ENCODE measurements at places on chromosomes 13 and 19.

- DNase-seq = no peak
These were observed 360.9 kb downstream of the SLITRK5 start for GRCh38 chr13:88031980-88032559.

- no peak for DNase-seq
These were observed 63.5 kb upstream of the SPATA13 start for GRCh38 chr13:24097064-24097463.

- peak; percentile 99 for DNase-seq
These were observed 384.3 kb downstream of the EFNB2 start for GRCh38 chr13:106151056-106151699.

GRCh38 chr19:720345-721160, 11.8 kb downstream of the PALM start:
- no peak for DNase-seq

DNA sequence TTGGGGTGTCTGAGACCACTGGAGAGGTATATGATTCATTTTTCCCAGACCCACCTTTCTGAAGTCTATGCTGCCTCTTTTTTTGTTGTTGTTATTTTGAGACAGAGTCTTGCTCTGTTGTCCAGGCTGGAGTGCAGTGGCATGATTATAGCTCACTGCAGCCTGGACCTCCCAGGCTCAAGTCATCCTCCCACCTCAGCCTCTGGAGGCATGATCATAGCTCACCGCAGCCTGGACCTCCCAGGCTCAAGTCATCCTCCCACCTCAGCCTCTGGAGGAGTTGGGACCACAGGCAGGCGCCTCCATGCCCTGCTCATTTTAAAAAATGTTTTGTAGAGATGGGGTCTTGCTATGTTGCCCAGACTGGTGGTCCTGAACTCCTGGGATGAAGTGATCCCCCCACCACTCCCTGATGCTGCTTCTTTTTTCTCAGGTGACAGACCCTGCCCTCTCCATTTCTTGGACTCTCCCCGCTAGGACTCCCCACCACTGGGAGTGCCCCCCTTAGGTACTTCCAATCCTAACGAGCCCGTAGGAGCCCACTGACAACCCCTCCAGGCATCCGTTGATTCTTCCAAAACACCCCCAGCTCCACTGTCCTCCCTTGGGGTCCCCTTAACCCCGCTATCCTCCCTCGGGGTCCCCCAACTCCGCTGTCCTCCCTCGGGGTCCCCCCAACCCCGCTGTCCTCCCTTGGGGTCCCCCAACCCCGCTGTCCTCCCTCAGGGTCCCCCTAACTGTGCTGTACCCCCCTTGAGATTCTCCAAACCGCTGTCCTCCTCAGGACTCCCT, 45.4 kb downstream of the ARHGEF18 start:
- no peak for DNase-seq

GRCh38 chr13:103873725-103874124, 807.5 kb upstream of the SLC10A2 start:
- DNase-seq = no peak

DNA sequence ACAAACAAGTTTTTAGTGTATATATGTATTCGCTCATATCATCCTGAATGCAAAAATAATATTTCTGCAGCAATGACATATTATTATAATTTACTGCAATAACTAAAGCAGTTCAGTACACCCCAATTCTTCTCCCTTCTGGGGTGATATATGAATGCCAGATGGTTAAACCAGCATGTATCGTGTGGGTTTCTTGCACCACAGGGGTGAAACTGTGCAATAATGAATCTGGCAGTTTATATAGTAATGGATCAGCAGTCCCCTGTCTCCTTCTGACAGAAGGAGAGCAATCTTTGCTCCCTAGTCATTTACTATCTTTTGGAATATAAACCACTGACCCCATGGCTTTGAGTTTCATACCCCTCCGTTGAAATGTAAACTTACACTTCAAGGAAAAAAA, 228.6 kb upstream of the KLHL1 start:
- DNase-seq = no peak

- no peak for DNase-seq
These were observed 78.3 kb downstream of the ANKRD10 start for GRCh38 chr13:110836605-110836903.

- no peak for DNase-seq
These were observed 7.9 kb upstream of the MYO16 start for GRCh38 chr13:108621462-108621861.

GRCh38 chr13:66375756-66376155, 854.4 kb downstream of the PCDH9 start:
- DNase-seq = no peak

- no peak for DNase-seq
These were observed 646 bp downstream of the ABHD8 start for GRCh38 chr19:17302391-17303166.

GRCh38 chr13:21538753-21539152, 65.2 kb downstream of the MICU2 start:
- no peak for DNase-seq

- DNase-seq = peak; percentile 2
These were observed 29.8 kb upstream of the SPACA7 start for GRCh38 chr13:112346173-112346898.

DNA sequence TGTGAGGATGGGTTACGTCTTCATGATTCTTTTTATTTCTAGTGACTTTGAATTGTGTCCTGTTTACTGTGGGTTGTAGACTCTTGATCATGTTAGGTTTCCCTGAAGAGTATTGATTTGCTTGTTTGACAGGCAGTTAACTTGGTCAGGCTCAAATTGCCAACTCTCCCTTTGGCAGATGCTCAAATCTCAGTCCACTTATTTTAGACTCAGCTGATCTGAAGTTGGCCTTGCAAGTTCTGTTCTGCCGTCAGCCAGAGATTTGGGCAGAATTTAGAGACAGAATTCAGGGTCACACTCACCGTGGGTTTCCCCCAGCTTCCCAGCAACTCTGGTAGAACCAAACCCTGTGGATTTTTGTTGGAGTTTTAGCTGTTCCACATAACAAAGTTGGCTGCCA, 71.6 kb upstream of the TEX29 start:
- peak; percentile 33 for DNase-seq

DNA sequence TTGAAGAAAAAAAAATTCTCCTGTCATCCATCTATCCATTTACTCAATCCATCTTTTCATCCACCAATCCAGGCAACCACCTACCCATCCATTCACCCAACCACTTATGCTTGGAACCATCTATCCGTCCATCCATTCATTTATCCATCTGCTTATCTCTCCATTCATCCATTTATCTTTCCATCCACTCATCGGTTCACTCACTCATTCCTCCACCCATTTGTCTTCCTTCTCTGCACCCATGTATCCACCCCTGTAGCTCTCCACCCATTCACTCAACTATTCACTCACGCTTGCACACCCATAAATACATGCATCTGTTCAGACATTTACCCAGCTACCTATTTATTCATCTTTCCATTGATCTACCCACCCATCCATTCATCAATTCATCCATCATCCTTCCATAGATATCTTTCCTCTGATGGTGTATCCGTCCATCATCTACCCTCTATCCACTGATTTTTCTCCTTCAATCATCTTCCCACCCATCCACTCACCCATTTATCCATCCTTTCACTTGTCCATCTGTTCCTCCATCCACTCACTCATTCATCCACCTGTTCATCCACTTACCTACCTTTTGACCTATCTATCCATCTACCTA, 9.5 kb downstream of the NPHS1 start:
- no peak for DNase-seq

GRCh38 chr19:33375837-33376159, 2.3 kb downstream of the CEBPG start:
- DNase-seq = no peak

- DNase-seq = peak; percentile 2
These were observed 21.2 kb downstream of the DNMT1 start for GRCh38 chr19:10173527-10173926.

GRCh38 chr19:49116544-49116943, 2.4 kb downstream of the LIN7B start:
- DNase-seq = no peak

- no peak for DNase-seq
These were observed 454.1 kb upstream of the SGCG start for GRCh38 chr13:22726726-22727125.

DNA sequence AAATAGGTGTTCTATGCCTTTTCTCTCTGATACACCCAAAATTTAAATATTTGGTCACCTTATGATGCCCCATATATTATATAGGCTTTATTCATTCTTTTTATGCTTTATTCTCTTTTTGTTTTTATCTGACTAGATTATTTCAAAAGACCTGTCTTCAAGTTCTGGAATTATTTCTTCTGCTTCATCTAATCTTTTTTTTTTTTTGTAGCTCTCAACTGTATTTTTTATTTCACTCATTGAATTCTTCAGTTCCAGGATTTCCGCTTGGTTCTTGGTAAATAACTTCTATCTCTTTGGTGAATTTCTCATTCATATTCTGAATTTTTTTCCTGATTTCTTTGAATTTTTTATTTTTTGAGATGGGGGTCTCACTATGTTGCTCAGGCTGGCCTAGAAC, 3.9 kb upstream of the CLEC4M start:
- DNase-seq = no peak

DNA sequence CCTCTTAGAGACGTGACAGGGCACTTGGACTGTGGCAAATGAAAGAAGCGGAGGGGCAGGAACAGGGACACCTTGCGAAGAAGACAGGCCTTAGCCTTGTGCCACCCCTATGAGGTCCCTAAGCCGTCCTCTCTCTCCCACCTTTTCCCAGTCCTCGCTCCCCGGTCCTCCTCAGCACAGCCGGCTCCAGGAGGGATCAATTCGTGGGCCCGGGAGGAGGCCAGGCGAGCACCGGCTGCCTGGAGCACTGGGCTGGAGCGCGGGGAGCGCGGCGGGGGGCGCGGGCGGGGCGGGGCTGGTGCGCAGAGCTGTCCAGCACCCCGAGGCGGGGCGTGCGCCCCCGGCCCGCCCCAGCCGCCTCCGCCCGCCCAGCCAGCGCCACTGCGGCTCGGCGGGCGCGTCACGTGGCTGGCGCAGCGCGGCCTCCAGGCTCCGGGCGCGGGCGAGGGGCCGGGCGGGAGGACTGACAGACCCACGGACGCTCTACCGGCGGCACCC, at the start of gene LRP3:
LRP3 (plus strand) TSS at position 466 of the 498 bp plus-strand sequence. CDS start 456 bp downstream, outside the sequence.
- DNase-seq = peak; percentile 50

- peak; percentile 68 for DNase-seq
These were observed 32.6 kb downstream of the ERCC5 start for GRCh38 chr13:102878481-102878880.

- DNase-seq = no peak
These were observed 432.3 kb downstream of the RFC3 start for GRCh38 chr13:34250151-34250670.

DNA sequence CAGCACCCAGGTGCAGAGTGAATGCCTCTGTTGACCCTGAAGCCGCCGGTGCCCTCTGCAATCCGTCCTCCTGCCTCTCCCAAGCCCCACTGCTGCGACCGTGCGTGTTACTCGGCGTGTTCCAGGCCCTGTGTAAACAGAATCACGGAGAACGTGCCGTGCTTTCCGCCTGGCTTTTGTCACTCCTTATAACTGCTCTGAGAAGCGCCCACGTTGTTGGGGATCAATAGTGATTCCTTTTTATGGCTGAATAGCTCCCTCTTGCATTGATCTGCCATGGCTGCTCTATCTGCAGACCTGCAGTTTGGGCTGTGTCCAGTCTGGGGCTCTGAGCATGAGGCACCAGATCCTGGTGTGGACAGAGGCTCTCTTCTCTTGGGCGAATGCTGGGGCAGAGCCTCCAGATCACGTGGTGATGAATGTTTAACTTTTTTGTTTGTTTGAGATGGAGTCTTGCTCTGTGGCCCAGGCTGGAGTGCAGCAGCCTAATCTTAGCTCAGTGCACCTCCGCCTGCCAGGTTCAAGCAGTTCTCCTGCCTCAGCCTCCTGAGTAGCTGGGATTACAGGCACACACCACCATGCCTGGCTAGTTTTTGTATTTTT, 15.8 kb downstream of the ADPRHL1 start:
- no peak for DNase-seq

GRCh38 chr13:26502826-26503225, 54.7 kb upstream of the WASF3 start:
- peak; percentile 53 for DNase-seq

DNA sequence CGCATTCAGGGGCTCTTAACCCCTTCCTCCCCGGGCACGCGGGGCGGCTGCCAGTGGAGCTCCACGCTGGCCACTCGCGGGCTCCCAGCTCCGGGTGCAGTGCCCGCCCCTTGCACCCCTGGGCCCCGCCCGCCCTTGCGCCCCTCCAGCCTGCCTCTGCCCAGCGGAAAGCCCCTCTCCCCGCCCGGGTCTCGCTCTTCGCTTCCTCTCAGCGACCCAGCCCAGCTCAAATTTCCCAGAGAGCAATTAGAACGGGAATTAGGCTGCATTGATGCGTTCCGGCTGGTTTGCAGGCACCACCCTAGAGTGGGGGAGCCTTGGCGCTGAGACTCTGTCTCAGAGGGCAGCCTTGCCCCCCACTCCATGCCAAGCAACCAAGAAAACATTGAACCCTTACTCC, 1.8 kb upstream of the GSX1 start:
- no peak for DNase-seq

- no peak for DNase-seq
These were observed 1.3 kb upstream of the A1BG start for GRCh38 chr19:58354478-58355030.

- no peak for DNase-seq
These were observed 174.7 kb downstream of the MZT1 start for GRCh38 chr13:72552731-72553130.

DNA sequence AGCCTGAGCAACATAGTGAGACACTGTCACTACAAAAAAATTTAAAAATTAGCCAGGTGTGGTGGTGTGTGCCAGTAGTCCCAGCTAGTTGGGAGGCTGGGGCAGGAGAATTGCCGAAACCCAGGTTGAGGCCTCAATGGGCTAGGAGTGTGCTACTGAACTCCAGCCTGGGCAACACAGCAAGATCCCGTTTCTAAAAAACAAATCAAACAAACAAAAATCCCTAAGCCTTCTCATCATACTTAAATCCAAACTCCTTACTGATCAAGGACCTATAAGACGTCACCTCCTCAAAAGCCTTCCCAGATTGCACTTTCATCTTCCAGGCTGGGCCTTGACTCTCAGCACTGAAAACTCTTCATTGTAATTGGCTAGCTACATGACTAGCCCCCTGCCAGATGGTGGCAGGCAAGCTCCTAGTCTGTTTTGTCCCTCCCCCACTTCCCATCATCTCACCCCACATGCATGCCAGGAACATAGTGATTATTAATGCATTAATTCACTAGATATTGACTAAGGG, 17.5 kb upstream of the NANOS3 start:
- no peak for DNase-seq

GRCh38 chr13:98007001-98007400, 53.5 kb downstream of the IPO5 start:
- DNase-seq = no peak

- DNase-seq = no peak
These were observed 125.7 kb downstream of the TNFRSF19 start for GRCh38 chr13:23695711-23696464.

DNA sequence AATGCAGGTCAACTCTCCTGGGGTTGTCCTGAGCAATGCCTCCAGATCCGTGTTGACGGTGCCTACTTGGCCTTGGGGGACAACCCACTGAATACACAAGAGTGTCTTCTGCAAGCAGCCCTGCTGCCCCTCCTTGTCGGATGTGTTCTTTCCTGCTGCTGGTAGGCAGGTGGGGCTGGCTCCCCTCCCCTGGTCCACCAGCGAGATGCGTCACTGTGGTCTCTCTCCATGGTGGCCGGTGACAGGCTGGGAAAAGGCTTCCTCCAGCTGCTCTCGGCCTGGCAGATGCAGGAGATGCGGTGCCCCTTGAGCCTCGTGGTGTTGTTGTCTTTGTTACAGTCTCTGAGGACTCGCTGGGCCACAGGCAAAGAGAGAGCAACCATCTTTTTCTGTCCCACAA, 84.9 kb downstream of the RGCC start:
- DNase-seq = no peak

- no peak for DNase-seq
These were observed 33.7 kb upstream of the ZSCAN5A start for GRCh38 chr19:56348289-56348877.

- DNase-seq = no peak
These were observed 353 bp downstream of the ENOX1 start for GRCh38 chr13:43786472-43786765.

All from myocyte (in vitro differentiated cells).